Cerebellar cortex (tissue), 1 donor: ENCODE measurements at places on chromosomes 6 and 20.
A peak's percentile ranks its signal among the peaks of the same experiment; 100 is the strongest.

- DNase-seq: no peak
These were observed 44.0 kb downstream of the ROS1 start for GRCh38 chr6:117381749-117382148.

- no peak for DNase-seq
These were observed 126.9 kb upstream of the VGLL2 start for GRCh38 chr6:117138425-117138824.

GRCh38 chr6:104527761-104528415 lies 331.8 kb downstream of the HACE1 start:
- DNase-seq: peak; percentile 94

- peak; percentile 17 for DNase-seq
These were observed 63.2 kb downstream of the SLC24A3 start for GRCh38 chr20:19275630-19276071.

DNA sequence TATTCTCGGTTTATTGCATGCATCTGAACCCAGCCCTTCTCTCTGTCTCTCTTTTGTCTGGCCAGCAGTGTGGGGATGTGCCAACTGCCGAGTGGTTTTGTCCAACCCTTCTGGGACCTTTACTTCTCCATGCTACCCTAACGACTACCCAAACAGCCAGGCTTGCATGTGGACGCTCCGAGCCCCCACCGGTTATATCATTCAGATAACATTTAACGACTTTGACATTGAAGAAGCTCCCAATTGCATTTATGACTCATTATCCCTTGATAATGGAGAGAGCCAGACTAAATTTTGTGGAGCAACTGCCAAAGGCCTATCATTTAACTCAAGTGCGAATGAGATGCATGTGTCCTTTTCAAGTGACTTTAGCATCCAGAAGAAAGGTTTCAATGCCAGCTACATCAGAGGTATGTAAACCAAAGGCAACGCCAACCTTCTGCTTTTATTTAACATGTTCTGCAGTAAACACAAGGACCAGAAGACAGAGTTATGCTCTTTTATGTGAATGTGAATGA lies 65.8 kb downstream of the ADGRG6 start:
- DNase-seq: no peak
